Activated T-cell treated with anti-CD3 and anti-CD28 coated beads, Interleukin-2, amount 50 U/mL, for 24 hours (primary cell): ENCODE measurements at places on chromosomes 2 and 18.

GRCh38 chr2:2662037-2662846, 331.2 kb upstream of the MYT1L start:
- no peak for DNase-seq

GRCh38 chr2:8320311-8321066, 361.4 kb upstream of the ID2 start:
- no peak for DNase-seq

DNA sequence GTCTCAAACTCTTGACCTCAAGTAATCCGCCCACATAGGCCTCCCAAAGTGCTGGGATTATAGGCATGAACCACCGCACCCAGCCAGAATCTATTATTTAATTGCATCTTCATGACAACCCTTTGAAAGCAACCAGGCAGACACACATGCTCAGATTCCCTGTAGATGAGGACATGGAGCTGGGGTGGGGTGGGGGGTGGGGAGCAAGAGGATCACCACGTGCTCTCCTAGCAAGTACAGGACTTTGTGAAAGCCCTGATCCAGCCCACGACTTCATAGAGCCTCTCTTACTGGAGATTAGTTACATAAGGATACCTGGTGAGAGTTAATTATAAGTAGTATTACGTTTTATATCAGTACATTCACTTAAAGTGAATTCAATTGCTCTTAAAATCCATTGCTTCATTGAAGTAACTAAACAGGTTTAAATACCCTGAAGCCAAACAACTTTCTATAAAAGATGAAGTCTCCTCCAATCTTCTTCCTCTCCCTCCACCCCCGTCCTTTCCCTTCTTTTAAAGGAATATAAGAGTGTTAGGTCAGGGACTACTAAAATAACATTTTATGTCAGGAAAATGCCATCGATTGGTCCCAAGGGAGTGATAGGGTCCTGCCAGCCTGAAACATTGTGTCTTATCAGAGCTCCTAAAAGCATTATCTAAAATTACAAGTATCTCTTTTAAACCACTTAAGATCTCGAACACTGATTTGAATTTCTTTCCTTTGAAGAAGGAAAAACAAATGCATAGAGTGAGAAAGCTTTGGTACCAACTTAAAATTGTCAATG, 123.9 kb downstream of the EPHA4 start:
- DNase-seq = no peak

DNA sequence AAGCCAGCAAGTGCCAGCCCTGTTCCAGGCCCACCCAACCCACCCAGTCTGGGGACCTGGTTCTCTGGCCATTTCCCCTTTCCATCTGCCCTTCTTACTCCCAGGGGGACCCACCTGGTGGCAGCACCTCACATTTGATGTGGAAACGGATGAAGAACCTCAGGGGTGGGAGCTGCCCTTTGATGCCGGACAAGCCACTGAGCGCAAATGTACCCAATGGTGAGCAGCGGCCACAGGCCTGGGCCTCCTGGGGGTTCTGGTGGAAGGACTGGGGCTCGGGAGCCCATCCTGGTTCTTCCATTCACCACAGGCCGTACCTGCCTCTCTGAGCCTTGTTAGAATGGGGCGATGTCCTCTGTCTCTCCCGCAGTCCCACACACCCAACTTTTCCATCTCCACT, 84.7 kb downstream of the EPAS1 start:
- no peak for DNase-seq

DNA sequence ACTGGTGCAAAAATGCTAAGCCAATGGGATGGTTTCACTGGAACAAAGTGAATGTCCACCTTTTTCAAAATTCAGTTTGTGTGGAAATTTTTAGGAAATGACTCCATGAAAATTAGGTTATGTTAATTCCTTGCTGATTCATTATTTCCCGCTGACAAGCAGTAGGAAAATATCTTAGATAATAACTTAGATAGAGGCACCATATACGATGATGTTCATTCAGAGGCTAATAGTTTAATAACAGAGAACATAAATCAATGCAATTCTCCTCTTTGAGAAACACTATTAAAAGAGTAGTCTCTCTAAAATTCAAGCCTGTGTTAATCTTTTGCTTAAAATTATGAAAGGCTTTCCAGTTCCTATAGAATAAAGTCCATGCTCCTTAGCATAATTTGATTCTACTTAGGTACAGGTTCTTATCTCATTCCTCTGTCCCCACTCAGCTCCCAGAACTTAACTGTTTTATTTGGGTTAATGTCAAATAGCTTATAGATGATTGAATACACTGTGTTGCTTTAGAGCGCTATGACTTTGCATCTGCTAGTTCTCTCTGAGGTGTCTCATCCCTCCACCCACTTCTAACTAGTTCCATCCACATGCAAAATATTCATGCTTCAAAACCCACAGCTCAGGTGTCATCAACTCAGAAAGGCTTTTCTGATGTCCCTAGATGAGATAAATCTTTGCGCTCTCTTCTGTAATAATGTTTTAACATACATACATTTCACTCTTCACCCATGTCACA, 503.6 kb downstream of the ERBB4 start:
- DNase-seq = no peak

DNA sequence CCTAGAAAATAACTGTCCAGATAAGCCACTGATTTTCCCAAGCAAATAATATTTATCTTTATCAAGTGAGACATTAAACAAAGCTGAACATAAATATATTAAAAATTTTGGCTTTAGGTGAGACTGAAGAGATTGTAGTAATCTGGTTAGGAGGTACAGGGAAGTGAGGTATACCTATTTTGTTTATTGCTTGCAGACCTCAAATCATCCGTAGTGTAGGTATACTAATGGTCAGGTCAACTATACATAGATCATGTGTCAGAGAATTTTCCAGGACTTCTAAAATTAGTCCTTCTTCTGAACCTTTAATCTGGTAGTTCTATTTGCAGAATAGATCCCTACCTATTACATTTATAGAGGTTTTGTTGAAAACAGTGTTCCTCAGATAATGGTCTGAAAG, 41.5 kb downstream of the SP140 start:
- no peak for DNase-seq

- DNase-seq = no peak
These were observed 4.2 kb downstream of the TRAK2 start for GRCh38 chr2:201447086-201447485.

GRCh38 chr18:13175754-13176210, 42.8 kb upstream of the LDLRAD4 start:
- DNase-seq = no peak

DNA sequence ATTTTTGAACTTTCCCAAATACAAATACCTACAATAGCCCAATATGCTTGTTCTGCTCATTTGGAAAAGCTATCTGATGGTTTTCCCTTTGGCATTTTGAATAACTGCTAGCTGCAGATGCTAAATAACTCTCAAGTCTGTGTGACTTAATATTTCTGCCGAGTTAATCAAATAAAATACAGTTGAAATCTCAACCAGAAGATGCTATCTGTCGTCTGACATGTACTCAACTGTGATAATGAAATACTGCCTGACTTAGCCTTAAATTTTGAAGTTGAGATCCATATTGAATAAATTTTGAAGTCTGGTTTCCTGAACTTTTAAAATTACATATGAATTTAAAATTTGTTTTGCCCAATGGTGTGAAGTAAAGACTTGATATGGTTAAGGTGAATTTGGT, 204.4 kb upstream of the MEX3C start:
- DNase-seq = no peak

DNA sequence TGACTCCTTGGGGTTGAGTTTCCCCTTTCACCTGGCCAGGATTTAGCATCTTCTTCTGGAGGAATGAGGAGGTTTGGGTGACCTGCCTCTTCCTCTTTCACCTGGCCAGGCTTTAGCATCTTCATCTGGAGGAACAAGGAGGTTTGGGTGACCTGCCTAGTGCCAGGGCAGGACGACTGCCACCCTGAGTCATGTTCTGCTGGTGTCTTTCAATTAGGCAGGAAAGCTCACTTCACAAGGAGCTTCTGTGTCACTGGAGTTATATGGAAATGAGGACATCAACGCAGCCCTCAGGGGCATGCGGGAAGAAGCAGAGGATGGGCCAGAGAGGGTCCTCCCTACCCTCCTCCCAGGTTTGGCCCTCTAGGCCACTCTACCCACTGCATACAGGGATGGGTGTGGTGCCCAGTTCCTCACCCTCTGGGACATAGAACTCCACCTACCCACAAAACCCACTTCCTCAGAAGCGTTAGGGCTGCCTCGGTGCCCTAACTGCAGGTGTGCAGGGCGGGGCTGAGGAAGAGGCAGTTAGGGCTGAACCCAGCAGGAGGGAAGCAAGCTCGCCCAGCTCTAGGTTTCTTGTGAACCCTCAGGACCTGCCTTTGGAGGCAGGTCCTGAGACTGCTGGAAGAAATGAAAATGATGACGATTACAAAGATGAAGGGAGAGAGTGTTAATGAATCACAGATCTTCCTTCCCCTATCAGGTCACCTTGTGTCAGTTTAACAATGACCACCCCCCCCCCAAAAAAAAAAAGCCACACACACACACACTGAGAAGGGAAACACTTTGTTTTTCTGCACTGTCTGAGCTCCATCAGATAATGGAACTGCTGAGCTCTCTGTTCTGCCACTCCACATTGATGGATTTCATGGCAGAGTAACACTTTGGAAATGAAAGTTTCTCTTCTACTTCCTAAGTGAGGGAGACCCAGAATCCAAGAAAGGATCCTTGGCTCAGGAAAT, 71.0 kb downstream of the ARL4C start:
- peak; percentile 65 for DNase-seq

DNA sequence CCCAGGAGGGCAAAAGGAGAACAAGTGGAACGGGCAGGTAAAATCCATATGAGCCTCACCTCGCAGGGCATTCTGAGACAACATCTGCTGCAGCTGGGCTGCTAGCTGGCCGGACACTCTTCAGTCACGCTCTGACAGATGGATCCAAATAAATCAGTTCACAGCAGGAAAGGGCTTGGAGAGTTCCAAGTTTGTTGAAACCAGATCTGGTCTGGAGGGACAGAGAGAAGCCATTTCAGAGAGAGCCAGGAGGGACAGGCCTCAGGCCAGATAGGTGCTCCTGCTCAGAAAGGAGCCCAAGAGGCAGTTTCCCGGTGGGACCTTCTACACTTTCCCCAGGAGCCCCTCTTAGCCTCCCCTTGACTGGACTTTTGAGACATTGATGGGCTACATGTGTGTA, 28.2 kb upstream of the TNP1 start:
- DNase-seq = no peak

DNA sequence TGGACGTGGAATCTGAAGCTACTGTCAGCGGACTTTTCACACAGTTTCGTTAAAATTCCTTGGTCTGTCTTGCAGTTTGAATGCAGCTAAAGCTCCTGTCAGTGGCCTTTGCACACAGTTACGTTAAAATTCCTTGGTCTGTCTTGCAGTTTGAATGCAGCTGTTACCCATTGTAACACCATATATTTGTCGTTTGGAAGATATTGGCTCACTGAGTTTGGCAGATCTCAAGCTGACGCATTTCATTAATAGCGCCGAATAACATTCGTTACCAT, 1.0 kb downstream of the LIMS1 start:
- DNase-seq = no peak

GRCh38 chr2:191451116-191451515, 205.9 kb downstream of the MYO1B start:
- DNase-seq = no peak

DNA sequence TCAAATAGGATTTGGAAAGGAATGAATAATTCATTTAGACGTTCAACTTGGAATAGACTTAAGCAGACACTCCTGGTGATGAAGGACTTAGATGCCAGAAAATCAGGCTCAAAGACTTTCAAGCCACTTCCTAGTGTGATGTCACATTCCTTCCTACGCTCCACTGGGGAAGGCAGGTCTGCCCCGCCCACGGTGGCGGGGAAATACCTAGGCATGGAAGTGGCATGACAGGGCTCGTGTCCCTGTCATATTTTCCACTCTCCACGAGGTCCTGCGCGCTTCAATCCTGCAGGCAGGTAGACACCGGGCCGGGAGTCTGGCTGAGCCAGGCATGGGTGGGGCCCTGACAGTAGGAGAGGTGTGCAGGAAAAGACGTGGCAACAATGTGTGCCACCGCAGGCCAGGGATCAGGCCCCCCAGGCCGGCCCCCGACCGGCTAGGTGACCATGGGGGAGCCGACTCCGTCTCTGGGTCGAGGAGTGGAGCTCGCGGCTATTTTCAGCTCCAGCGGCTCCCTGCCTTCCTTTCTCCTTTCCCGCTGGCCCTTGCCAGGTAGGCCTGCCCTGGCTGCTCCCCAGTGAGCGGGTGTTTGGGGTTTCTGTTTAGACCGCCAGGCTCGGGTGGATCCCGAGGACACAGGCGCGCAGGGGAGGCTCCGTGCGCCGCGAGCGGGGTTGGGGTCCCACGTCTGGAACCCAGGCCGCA, at the start of gene IL1RL2:
Gene IL1RL2, plus strand, starts transcription at position 233 of the 705 bp plus-strand sequence. CDS start 845 bp downstream, outside the sequence.
- peak; percentile 50 for DNase-seq
